Activated T-cell treated with anti-CD3 and anti-CD28 coated beads for 24 hours (primary cell): ENCODE measurements at places on chromosomes 2 and 18.

- no peak for DNase-seq
Measured at GRCh38 chr2:164436131-164436530, 185.2 kb downstream of the GRB14 start.

GRCh38 chr2:96687266-96687665 is 44.7 kb downstream of the FER1L5 start:
- no peak for DNase-seq

DNA sequence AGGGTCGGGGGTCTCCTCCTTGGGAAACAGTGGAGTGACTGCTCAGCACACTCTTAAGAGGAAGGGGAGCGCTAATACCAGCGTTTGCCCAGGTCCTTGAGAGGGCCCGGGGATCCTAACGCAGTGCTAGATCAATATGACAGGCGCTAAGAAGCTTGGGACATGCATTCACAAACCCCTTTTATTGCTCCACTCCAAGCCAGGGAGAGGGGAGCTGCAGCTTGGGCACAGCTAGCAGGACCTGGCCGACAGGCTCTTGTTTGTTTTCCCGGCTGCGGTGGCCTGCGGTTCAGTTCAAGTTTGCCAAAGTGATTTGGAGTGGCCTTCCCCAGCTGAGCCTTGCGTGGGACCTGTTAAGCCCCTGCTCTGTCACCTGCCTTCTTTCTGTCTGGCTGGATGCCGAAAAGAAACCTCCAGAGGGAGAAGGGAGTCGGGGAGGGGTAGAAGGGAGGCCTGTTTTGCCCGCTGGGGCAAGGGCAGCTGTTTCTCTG is 152.1 kb downstream of the GLI2 start:
- no peak for DNase-seq

DNA sequence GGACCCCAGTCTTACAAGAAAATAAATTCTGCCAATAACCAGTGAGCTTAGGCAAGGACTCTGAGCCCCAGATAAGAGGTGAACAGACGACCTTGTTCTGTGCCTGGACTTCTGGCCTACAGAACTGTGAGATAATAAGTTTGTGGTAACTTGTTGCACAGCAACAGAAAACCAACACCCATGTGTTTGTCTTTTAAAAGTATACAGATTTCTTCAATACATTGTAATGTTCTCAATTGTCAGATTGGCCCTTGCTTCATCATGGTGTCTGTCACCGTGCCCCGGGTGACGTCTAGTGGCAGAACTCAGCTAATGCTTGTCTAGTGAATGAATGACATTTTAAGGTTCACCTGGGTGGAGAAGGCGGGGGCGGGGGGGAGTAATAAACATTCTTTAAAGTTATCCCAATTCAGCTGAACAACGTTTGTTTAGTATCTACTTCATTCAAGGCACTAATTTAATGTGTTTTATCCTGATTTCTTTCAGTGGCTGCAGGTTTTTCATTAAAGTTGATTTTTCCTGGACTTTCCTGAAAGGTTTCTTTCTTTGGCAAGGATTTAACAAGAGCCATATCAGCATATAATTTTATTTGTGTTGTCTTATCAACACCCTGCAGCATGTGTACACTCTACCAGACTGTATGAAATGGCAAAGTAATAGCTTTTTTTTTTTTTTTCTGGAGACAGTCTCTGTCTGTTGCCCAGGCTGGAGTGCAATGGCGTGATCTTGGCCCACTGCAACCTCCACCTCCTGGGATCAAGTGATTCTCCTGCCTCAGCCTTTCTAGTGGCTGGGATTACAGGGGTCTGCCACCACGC is 123.8 kb upstream of the DLX2 start:
- no peak for DNase-seq
